ENCODE measurements at places on chromosomes 5 and 9.

- no peak for DNase-seq
Measured at GRCh38 chr9:36603006-36603405, 30.3 kb downstream of the MELK start.

DNA sequence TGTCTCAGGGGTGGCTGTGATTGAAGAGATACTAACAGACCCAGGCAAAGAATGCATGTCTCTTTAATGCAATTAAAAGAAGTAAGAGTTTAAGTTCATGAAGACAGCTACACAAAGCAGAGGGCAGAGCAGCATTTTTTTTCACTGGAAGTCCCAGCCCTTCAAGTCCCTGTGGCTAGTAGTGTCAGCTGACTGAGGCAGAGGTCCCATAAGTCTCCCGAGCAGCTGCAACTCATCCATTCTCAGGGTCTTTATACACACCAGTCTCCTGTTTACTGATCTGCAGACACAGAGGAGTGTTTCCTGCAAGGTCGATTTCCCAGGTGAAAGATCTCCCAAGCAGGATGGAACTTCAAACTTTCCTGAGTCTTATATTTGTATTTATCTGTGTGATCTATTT lies 169.4 kb upstream of the GLRA1 start:
- no peak for DNase-seq

- DNase-seq = no peak
Measured at GRCh38 chr5:1319436-1320256, 24.8 kb upstream of the TERT start.

DNA sequence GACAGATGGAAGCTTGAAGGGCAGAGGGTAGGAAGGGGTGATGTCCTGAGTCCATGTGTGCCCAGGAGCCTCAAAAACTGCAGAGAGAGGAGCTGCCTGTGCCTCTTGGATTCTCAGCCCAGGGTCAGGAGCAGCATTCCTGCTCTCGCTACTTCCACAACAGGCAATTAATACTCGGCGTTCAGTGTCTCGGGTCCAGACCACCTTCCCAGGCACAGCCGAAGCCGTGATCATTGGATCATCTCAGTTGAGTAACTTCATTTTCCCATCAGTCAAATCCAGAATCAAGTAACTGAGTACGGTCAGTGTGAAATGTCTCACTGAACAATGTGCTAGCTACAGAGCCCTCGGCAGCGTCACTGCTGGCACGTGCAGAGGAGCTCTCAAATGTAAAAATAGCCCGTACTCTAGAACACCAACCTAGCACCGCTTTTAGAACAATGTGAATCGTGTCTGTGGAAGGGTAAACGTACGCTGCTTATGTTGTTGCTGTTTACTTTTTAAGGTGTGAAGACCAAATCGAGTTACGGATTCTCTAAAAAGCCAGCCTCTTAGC lies 63.5 kb upstream of the IRX4 start:
- no peak for DNase-seq

DNA sequence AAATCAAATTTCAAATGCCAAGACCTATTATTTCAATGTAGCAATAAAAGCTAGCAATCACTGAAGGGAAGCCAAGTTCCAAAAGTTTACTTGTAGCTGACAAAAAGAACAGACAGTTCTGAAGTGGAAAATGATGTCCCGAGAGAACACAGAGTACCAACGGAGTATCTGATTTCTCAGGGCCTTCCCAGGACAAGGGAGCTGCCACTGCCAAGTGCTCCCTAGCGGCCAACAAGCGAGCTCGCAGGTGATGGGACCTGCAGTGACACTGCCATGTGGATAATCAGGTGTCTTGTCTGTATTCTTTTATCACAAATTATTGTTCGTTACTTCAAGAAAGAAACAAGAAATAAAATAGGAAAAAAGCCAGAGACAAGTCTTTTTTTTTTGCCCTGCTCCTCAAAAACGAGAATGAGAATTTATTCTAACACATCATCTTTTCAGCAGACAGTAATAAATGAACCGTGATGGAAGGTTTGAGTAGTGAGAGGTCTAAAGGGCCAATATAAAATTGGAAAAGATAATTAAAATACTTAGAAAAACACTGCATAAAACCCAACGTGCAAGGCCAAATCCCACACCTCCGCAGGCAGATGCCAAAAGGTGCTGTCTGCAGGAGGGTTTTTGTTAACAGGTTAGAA lies 159.4 kb downstream of the MYO10 start:
- DNase-seq = no peak

DNA sequence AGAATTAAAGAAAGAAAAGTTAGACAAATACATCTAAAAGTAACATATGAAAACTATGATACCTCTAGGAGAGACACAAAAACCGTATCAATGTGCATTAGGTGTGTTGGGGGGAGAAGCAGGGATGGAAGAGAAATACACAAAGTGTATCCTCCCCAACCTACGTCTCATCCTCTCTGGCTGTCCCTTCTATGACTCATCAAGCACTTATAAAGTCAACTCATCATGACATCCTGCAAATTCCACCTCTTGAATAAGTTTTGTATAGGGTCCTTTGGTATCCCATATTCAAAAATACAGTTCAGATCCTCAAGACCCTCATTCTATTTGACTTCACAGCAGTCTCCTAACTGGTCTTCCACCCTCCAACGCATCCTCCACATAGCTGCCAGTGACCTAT lies 917.6 kb upstream of the DMAC1 start:
- no peak for DNase-seq

GRCh38 chr9:137058521-137059234 lies 4.8 kb upstream of the ENTPD2 start:
- no peak for DNase-seq

- peak; percentile 76 for DNase-seq
Measured at GRCh38 chr5:67209141-67209771, 12.7 kb upstream of the CD180 start.

Data from D341Med (cell line).